DMS79 treated with DMSO at 0.1 percent for 48 hours (cell line): ENCODE measurements at places on chromosomes 12 and 14.
A peak's percentile ranks its signal among the peaks of the same experiment; 100 is the strongest.

DNA sequence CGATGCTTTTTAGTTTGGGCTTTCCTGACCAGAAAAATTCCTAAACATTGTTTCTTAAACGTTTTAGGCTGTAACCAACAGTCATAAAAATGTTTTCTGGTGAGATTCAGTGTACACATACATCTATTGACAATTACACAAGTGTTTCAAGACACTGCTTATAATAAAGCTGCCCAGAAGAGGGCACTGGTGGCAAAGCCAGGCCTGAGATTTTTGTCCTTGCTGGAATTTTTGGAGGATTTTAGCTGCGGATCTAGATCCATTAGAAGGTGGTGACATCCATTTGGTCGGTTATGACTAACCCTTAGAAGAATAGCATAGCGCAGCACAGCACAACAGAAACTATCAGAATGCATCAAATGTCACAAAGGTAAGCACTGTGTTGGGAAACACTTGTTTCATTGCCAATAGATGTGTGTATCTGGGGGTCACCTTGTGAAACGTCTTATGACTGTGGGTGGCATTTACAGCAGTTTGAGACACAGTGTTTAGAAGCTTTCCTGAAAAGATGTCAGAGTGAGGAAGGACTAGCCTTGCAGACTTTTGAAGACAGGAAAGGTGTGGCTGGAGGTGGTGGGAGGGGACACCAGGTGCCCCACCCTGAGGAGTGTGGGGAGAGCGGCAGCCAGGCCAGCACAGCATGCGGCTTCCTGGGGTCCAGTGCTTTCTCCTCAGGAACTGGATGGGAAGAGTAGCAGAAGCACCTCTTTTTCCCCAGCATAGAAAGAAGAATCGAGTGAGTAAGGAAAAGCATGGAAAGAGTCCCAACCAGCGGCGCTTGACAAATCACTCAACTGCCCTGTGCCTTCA is 54.7 kb upstream of the FKBP4 start:
- DNase-seq, result peak; percentile 16

DNA sequence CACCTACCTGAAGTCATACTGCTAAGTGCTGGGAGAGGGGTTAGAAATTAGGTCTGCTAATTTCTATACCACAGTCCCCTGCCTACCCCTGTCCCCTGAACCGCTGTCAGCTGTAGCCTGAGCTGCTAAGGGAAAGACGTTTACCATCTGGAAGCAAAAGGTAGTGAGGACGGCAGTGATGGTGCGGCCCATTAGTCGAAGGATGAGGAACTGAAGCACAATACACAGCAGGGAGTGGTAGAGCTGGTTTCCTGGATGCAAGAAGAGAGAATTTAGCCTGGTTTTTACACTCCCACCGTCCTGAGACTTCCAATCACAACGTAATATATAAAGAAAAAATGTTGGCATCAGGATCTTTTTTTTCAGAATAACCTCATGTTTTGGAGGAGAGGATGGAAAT is 11.8 kb downstream of the EMG1 start:
- DNase-seq, result no peak

DNA sequence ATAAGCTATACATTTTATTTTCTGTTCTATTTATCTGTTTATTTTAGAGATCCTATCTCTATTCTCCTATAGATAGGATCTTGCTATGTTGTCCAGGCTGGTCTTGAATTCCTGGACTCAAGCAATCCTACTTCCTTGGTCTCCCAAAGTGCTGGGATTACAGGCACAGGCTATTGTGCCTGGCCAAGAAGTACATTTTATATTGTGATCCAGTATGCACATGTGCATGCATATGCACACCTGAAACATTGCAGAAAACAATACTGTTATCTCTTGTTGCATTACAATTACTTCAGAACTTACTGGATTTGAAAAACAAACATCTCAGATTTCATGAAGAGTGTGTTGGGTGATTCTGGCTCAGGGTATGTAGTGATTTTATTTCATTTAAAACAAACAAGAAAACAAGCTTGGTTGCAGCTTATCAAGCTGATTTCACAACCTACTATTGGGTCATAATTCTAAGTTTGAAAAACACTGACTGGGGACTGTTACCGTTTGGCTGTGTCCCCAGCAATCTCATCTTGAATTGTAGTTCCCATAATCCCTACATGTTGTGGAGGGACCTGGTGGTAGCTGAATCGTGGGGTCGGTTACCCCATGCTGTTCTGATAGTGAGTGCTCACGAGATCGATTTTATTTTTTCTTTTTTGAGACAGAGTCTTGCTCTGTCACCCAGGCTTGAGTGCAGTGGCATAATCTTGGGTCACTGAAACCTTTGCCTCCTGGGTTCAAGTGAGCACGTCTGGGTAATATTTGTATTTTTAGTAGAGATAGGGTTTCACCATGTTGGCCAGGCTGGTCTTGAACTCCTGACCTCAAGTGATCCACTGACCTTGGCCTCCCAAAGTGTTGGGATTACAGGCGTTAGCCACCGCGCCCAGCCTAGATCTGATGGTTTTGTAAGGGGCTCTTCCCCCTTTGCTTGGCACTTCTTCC is 31.3 kb downstream of the ERC1 start:
- DNase-seq, result no peak

DNA sequence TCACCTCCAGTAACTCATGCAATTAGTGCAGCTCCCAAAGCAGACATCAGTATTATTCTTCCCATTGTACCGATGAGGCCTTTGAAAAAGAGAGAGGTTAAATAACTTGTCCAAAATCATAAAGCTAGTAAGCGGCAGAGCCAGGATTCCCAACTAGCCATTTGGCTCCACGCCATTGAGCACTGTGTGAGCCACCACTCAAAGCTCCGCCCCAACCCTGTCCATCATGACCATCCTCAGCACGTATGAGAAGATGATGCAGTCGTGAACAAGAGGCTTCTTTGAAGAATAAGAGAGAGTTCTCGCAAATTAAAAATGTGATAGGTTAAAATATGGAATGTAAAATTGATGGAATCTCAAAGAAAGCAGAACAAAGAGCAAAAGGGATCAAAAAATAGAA is 14.6 kb downstream of the CLMN start:
- no peak for DNase-seq

DNA sequence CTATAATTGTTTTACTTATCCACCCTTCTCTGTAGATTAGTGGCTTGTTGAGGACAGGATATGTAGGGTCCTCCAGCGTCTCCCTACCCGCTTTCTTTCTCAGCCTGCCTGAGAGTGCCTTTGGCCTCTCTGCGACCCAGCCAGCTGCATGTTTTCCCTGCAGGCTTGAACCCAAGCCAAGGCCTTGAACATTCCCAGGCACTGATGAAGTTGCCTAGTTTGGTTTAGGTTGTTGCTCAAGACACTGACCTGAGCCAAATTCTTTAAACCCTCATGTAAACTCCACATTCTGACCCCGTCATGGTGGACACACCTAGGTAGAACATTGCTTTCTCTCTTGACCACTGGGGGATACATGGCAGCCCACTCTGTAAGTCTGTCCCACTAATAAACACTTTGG is 33.4 kb upstream of the TXNRD1 start:
- no peak for DNase-seq

GRCh38 chr12:128794661-128795529 is 28.9 kb downstream of the SLC15A4 start:
- no peak for DNase-seq

- no peak for DNase-seq
Measured at GRCh38 chr14:85442996-85443395, 86.9 kb upstream of the FLRT2 start.

DNA sequence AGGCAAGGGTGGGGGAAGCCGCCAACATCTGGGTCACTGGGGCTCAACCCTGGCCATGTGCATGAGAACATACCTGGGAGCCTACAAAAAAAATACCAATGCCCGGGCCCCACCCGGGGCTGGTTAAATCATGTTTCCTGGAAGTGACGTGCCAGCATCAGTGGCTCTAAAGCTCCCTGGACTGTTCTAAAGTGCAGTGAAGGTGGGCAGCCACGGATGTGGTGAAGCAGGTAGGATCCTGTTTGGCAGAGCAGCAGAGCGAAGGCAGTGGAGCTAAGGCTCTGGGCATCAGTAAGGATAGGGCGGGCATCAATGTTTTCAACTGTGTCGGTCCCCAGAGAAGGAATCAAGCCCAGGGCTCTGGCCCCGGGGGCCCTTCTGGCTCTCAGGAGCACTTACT is 525 bp upstream of the GPR68 start:
- DNase-seq, result no peak

GRCh38 chr12:20183563-20183962 is 184.8 kb upstream of the PDE3A start:
- DNase-seq, result no peak

DNA sequence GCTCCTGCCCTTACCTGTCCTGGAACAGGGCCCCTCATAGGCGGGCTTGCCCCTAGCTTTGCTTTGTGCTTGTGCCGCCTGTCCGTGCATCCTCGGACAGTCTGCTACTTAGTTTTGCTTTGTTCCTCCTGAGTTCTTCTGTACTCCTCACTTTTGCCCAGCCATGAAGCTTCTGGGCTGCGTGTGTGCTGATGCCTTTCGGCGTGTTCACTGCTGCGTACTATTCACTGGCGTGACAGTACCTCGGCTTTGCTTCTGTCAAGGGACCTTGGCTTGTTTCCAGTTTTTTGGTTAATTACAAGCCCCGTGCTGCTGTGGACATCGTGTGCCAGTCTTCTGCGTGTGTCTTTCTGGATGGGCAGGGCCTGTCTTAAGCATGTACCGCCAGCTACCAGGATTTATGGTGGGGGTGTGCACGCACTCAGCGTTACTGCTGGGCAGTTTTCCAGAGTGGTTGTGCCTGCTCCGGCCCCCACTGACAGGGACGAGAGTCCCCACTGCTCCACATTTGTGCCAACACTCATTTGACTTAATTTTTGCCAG is 2.5 kb downstream of the PACS2 start:
- DNase-seq, result peak; percentile 34

DNA sequence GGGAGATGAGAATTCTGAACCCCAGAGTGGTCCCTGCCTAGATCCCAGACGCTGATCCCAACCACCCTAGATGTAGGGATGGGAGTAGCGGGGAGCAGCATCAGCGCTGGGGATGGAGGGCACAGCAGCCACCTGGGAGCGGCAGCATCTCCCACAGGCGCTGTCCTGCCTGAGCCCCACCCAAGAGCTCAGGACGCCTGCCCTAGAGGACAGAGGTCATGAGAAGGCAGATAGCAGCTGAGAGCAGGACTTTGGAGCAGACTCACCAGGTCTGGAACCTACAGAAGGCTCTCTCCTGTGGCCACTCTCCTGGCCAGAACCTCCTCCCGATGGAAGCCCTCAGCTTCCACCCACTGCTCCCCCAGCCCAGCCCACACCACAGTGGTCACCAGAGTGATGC is 7.2 kb downstream of the CCDC85C start:
- no peak for DNase-seq

GRCh38 chr14:69008421-69008884 is 29.4 kb upstream of the ACTN1 start:
- DNase-seq, result peak; percentile 66

GRCh38 chr12:46608431-46609272 is 217.1 kb downstream of the SLC38A4 start:
- DNase-seq, result no peak

- no peak for DNase-seq
Measured at GRCh38 chr14:83777516-83777915, 1752.4 kb upstream of the FLRT2 start.

- no peak for DNase-seq
Measured at GRCh38 chr12:90013409-90013808, 304.8 kb upstream of the ATP2B1 start.
